Cortex of kidney (tissue), 1 donor: ENCODE measurements at places on chromosomes 13 and 19.

DNA sequence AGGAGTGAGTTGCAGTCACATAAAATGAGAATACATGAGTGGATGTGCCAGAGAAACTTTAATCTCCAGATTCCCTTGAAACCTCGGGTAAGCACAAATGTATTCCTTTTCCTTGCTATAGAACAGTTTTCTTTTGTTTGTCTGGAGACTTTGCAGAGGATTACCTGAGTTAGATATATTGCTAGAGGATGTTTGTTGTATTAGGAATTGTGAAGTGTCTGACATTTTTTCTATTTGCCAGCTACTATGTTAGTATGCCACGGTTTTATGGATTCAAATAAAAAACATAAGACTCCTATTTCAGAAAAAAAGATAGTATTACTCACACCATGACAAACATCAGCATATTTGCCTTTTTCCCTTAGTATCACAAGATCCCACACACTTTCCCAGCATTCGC, 844.9 kb upstream of the SLITRK5 start:
- DNase-seq = no peak

- no peak for DNase-seq
Observed at GRCh38 chr13:106010836-106011235, 524.6 kb downstream of the EFNB2 start.

- no peak for DNase-seq
Observed at GRCh38 chr13:52936806-52937205, 88.4 kb upstream of the PCDH8 start.

DNA sequence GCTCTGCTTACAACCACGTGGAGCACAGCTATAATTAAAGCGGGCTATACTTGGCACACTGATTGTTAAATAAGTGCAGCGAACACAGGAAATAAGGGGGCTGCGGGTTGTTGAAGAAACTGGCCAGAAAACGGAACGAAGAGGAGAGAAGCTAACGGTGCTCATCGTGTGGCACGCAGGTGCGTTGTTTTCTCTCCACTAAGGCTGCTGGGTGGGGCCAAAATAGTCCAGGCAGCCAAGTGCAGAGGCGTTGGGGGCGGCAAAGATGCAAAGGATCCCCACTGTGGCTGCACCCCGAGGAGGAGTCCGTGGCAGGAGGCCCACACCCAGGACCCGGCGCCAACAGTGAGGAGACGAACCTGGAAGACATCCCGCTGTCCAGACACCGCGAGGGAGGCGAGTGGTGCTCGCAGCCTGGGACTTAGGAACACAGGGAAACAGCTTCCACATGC, 8.1 kb upstream of the ARL11 start:
- no peak for DNase-seq

GRCh38 chr19:34794066-34794960, 21.3 kb upstream of the ZNF599 start:
- no peak for DNase-seq

DNA sequence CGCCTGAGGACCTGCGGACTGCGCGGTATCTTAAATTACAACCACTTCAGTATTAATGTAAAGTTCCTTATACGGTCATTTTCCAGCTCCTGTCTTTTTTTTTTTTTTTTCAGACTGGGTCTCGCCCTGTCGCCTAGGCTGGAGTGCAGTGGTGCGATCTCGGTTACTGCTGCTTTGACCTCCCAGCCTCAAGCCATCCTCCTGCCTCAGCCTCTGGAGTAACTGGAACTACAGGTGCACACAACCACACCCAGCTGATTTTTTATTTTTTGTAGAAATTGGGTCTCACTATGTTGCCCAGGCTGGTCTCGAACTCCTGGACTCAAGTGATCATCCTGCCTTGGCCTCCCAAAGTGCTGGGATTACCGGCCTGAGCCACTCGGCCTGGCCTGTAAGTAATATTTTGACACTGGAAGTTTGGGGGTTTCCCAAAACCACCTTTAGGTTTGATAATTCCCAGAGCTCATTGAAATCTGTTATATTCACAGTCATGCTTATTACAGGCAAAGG, 406 bp upstream of the EID2B start:
- no peak for DNase-seq

DNA sequence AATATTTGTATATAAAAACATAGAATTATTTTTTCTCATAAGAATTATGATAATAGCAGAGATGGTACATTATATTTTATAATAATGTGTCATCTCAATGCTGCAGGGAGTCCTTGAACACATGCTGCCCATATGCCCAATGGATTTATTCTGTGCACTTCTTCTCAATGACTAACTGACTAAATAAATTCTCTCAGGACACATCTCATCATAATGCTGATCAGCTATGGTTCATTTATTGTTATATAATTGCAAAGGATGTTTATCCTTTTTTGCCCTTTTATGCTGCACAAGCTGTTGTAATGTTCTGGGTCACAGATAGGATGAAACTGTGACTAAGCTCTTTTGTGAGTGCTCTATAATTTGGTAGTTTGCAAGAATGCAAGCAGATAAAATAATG, 1273.3 kb upstream of the ATXN8OS start:
- DNase-seq = no peak

GRCh38 chr19:3210347-3211017, 14.0 kb upstream of the CELF5 start:
- DNase-seq = no peak

DNA sequence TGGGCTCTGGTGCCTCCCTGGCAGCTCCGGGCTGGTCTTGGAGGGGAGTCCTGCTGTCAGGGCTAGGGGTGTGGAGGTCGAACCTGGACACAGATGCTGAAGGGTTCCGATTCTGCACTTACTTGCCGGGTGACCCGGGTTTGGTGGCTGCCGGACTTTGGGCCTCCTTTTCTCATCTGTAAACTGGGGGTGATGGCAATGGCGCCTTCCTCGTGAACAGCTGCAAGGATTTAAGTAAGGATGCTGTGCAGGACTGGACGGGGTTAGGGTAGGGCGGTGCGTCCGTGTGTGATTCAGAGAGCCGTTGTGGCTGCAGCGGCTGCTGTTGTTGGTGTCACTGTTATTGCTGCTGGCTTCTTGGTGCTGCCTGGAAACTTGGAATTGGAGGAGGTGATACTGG, 2.4 kb downstream of the HPN start:
- no peak for DNase-seq

- peak; percentile 36 for DNase-seq
Observed at GRCh38 chr19:11887611-11888531, at the start of gene ZNF69. TSS of gene ZNF69 (plus strand) at chr19:11887782. CDS start at chr19:11887924, 142 bp downstream.

- no peak for DNase-seq
Observed at GRCh38 chr19:7355151-7355820, 6.5 kb downstream of the ARHGEF18 start.
